ENCODE measurements at places on chromosomes 7 and 10.

DNA sequence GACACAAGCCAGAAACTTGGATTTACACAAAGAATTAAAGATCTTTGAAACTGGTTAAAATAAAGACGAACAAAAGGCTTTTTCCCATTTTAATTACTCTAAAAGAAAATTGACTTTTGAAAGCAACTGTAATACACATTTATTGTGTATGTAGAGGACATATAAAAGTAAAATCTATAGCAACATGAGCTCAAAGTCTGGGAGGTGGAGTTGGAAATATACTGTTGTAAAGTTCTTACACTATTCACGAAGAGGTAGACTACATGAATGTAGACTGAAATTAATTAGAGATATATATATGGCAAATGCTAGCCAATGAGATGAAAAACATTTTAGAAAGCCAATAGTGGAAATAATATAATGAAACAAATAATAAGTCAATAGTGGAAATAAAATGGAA is 251.0 kb downstream of the AHR start:
- DNase-seq = no peak

DNA sequence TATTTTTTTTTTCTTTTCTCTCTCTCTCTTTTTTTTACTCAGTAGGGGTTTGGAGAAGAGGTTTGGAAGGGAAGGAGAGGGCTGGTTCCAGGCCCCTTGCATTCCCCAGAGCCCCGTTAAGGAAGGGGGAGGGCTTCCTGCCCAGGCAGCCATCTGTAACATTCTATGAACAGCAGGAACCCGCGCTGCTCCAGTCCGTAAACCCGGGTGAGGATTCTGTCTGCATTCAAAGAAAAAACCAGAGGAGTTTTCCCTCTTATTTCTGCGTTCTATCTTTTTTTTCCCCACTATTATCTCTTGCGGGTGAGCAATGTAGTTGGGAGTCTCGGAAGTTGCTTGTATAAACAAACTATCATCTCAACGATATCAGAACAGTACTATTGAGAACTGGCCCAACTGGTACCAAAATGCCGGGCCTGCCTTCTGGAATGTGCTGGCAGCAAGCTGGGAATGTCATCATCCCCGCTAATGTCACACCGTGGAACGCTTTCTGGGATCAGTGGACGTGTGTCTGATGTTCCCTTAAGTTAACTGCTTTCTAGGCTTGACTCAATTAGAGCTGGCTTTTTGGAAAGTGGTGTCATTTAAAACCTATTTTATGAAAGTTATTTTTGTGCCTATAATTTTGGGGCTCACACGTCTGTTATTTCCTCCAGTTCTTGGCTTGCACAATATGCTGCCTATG is 153.1 kb upstream of the MEOX2 start:
- DNase-seq = no peak

- DNase-seq = no peak
These were observed 44.0 kb upstream of the ITGB1 start for GRCh38 chr10:33001908-33002492.

- DNase-seq = no peak
These were observed 130.0 kb downstream of the ICA1 start for GRCh38 chr7:8131694-8132605.

DNA sequence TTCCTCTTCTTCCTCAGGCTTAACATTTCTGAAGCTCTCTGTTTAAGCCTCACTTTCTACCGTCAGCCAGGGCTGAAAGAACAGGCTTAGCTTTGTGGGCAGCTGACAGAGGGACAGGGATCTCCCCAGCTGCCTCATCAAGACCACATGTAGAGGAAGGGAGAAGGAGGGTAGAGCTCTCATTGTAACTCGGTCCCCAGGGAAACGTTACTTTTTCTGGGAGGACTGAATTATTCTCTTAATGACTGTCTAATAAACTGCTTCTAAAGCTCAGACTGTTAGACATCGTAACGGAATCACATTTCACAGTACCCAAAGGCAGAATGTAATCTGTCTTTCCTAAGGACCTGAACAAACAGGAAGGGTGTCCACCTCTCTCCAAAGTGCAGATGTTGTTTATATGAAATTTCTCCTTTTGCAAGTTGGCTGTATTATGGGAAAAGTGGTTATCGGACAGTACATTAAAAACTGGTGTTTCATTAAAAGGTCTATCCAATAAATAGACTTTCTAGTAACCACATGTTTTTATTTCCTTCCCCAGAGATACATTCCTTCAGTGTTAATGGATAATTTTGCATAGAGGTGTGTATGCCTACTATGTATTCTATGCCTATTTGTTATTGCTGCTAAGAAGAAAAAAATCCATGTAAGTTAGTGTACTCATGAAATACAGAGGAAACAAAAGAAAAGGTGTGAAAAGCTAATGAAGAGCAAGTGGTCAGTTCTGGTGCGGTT is 144.2 kb downstream of the CTTNBP2 start:
- DNase-seq = peak; percentile 23

DNA sequence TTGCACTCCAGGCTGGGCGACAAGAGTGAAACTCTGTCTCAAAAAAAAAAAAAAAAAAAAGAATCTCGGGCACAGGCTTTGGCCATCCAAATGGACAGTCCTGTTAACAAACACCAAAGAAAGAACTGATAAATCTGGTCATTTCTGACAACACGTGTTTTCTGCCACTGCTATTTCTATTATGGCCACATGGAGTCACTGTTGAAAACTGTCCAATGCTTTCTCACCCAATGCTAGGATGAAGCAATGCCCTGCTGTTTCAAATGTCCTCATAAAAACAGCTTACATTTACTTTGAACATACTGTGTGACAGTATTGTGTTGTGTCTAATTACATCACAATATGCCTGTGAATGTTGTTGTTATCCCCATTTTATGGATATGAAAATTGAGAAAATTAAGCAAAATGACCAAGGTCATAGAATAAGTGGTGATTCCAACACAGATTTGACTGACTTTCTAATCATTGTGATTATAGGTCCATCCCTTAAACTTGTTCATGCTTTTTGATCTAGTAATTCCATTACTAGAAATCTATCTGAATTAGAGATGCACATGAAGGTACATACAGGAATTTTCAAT is 19.9 kb upstream of the MAP3K8 start:
- peak; percentile 70 for DNase-seq

DNA sequence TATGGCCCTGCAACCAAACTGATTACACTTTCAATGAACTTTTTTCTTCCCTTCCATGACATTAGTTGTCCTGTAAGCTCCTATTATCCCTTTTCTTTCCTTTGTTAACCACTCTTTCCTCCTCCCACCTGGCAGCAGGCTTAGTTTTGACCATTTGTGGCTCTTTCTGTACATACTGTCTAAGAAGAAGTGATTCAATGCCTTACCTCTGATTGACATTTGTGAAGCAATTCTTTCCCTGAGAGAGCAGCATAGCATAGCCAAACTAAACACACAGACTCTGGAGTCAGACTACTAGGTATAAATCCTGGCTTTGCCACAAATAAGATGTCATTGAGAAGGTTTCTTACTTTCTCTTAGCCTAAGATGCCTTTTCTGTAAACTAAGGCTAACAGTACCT is 48.9 kb downstream of the AHR start:
- DNase-seq = no peak

DNA sequence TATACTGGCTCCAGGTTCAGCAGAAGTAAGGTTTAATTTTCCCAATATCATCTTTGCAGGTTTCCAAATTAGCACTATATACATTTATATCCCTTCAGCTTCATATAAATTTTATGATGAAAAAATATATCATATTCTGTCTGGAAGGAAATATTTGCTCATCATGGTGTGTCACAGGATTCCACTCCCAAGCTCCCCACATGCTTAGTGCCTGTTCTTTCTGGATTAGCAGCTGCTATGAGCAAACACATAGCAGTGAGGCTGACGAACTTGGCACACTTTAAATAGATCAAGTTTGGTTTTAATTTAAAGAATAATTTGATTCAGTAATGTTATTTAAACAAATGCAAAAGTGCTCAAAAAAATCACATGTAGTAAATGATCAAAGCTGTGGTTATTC is 251.9 kb downstream of the AGMO start:
- no peak for DNase-seq

- no peak for DNase-seq
These were observed 18.9 kb downstream of the INSIG1 start for GRCh38 chr7:155316427-155317113.

DNA sequence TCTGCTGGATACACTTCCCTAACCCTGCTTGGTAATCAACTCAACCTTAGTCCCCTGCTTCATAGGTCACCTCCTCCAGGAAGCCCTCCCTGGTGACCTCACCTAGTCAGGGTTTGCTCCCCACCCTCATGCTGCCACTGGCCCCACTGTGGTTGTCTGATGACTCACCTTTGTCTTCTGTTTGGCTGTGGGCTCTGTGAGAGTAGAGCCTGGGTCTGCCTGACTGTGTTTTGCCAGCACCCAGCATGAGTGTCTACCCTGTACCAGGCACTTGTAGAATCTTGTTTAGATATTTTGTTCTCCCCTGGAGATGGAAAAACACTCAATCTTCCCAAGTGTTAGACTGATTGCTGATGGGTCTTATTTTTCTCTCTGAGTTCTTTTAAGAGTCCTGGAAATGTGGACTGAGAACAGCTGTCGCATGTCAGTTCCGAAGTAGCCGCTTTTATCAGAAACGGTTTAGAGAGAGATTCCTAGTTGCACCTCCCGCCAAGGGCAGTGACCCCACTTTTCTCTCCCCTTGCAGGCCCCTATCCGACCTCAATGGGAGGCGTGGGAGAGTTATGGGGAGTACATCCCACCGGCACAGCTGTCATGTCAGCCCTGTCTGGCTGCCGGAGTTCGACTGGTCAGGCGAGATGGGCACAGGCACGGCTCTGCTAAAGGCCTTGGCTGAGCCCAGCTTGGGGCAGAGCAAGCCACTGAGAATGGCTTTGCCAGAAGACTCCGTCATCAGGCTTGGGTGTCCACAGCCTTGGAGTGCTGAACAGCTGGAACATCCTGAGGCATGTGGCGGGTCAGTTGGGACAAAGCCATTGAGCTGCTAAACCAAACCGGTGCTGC is 134.3 kb downstream of the GRK5 start:
- peak; percentile 47 for DNase-seq

DNA sequence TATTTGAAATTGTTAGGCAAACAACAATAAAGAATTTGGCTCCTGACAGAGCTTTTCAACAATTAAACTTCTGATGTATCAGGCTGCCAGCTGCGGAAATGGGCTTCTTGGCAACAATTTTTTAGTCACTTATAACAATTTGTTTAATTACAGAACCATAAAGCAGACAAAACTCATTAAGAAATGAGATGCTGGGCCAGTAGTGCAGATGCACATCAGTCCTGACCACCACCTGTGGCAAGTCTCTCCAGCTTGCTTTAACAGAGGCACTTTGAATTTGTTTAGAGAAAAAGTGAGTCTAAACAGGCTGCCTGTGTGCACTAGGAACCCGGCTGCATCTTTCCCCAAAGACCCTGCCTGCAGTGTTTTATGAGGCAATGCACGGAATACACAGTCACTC is 1124.4 kb downstream of the NXPH1 start:
- no peak for DNase-seq

GRCh38 chr10:116740971-116741370 is 1.4 kb downstream of the HSPA12A start:
- DNase-seq = no peak

GRCh38 chr10:45408421-45409319 is 34.7 kb downstream of the ALOX5 start:
- no peak for DNase-seq

GRCh38 chr10:43819464-43820230 is 171.0 kb upstream of the ZNF32 start:
- no peak for DNase-seq

Measured in GM10248 (cell line).